ENCODE measurements at places on chromosomes 13 and 19. TPM values are rescaled to one million over a fixed set of nuclear protein-coding genes. Genes with fewer than 3 reads are reported as not detected.

- H3K27ac ChIP-seq = no peak overlapping the region
- no peaks in the 10 kb centered on the region for H3K27me3 ChIP-seq
- no peaks in the 10 kb centered on the region for H3K4me1 ChIP-seq
- no peaks in the 10 kb centered on the region for H3K36me3 ChIP-seq
These were observed 30.2 kb downstream of the CRTC1 start for GRCh38 chr19:18713550-18714117.

The SIGLEC5 gene
- not detected for total RNA-seq

- H3K4me3 ChIP-seq = no peak overlapping the region
- H3K36me3 ChIP-seq = no peaks in the 10 kb centered on the region
- no peak overlapping the region for H3K27ac ChIP-seq
- DNase-seq = no peak
- H3K4me1 ChIP-seq = no peaks in the 10 kb centered on the region
These were observed 329.5 kb downstream of the KCNRG start for GRCh38 chr13:50344717-50345116.

DNA sequence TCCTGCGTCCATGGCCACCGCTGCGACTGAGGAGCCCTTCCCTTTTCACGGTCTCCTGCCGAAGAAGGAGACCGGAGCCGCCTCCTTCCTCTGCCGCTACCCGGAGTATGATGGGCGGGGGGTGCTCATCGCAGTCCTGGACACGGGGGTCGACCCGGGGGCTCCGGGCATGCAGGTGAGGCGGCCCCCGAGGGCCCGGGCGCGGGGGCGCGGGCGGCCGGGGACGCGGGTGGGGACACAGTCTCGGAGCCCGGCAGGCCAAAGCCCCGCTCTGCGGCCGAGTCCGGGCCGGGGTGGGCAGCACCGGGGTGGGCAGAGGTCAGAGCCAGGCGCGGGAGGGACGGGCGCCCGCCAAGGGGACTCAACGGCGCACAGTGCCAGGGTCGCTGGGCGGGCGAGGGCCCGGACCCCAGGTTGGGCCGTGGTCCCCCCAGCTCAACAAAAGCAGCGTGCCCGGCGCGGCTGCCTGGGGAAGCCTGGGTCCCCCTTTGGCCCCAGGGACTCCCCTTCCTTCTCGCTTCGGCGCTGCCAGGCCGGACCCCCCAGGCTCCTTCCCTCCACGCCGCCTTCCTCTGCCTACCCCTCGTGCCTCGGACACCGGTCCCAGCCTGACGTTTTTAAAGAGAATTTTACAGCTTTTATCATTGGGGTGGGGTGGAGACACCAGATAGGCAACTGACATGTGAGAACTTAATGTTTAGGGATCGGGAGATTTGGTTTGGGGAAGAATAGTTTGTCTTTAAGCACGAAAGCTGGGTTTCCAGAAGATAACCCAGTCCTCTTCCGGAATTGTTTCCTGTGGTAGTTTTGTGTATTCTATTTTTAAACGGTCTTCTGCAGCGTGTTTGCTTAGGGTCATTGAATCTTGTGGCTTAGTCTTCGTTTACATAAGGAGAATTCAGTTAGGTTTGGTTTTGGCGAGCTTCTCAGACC, 509 bp downstream of the TPP2 start:
- peaks cover 35% of the 10 kb centered on the region for H3K4me1 ChIP-seq
- no peaks in the 10 kb centered on the region for H3K36me3 ChIP-seq
- H3K27ac ChIP-seq = peak overlapping the region; percentile 12
- no peak for DNase-seq
- peak overlapping the region; percentile 93 for H3K4me3 ChIP-seq
- no peaks in the 10 kb centered on the region for H3K27me3 ChIP-seq

DNA sequence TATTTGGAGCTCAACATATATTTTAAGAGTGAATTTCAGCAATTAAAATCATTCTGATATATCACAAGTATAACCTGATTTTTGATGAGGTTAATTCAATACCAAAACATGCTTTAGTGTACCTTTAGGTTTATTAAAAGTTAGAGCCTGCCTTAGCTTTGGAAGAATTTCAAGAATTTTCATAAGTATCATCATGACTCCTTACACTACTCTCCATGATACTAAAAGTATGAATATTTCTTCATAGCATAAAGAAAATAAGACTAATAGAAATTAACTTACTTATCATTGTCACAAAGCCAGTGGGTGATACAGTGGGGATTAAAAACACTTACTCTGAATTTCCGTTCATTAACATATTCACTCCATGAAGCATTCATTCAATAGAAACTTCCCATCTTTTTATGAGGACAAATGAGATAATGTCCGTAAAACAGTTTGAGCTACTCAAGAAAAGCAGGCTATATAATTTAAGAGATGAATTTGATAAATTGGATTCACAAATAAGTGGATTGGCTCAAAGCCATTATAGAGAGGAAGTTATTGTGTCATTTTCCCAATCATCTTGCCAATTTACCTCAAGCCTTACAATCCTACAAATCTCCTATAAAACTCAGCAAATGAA, 214.0 kb downstream of the PCDH9 start:
- no peaks in the 10 kb centered on the region for H3K36me3 ChIP-seq
- no peak overlapping the region for H3K27ac ChIP-seq
- no peak overlapping the region for H3K4me3 ChIP-seq
- no peak for DNase-seq
- H3K27me3 ChIP-seq = no peaks in the 10 kb centered on the region

DNA sequence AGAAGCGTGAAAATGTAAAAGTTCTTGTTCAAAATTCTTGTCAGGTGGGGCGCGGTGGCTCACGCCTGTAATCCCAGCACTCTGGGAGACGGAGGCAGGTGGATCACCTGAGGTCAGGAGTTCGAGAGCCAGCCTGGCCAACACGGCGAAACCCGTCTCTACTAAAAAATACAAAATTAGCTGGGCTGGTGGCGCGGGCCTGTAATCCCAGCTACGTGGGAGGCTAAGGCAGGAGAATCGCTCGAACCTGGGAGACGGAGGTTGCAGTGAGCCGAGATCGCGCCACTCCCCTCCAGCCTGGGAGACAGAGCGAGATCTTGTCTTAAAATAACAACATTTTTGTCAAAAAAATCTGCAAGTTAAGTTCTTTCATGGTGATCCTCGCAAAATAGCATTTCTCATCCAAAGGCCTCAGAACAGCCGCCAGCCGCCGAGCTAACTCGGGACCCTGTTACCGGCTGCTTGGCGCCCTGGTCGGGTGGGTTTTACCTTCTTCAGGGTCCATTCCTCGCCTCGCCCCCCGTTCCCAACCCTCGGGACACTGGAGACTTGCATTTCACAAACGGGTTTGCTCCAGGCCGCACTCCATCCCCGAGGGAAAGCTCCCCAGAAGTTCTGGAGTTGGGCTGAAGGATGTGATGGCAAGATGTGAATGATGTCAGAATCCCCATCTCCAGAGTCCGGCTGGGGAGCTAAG, 1.6 kb downstream of the LATS2 start:
- no peak for DNase-seq
- no peaks in the 10 kb centered on the region for H3K36me3 ChIP-seq
- H3K27me3 ChIP-seq = no peaks in the 10 kb centered on the region
- H3K4me3 ChIP-seq = peak overlapping the region; percentile 79

DNA sequence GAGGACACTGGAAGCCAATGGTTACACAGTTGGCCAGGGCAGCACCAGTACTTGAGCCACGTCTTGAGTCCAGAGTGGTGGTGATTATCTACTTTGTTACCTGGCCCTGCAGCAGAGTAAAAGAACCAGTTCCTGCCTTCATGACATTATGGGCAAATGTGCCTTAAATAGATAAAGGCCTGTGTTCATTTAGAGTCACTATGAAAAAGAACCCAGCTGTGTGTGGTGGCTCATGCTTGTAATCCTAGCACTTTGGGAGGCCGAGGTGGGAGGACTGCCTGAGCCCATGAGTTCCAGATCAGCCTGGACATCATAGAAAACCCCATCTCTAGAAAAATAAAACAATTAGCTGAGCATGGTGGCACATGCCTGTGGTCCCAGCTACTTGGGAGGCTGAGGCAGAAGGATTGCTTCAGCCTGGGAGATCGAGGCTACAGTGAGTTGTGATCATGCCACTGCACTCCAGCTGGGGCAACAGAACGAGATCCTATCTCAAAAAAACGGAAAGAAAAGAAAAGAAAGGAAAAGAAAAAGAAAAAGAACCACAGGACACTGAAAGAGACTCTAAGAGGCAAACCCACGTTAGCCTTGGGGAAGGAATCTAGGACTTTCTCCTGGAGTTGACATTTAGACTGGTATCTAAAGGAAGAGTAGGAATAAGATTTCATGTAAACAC, 3.4 kb upstream of the IRF2BP1 start:
- H3K36me3 ChIP-seq = no peaks in the 10 kb centered on the region
- H3K27me3 ChIP-seq = no peaks in the 10 kb centered on the region
- no peak overlapping the region for H3K4me3 ChIP-seq
- H3K4me1 ChIP-seq = peaks cover 8% of the 10 kb centered on the region
- no peak for DNase-seq

- H3K27me3 ChIP-seq = no peaks in the 10 kb centered on the region
- H3K4me1 ChIP-seq = no peaks in the 10 kb centered on the region
- no peak within 1 kb of the TSS for H3K4me3 ChIP-seq
These were observed at the start of the genes PEG3 and ZIM2 for GRCh38 chr19:56840451-56841192. PEG3 (minus strand) TSS chr19:56840726; CDS start chr19:56824655, 16,071 bp downstream. ZIM2 (minus strand) TSS chr19:56840726; CDS start chr19:56824277, 16,449 bp downstream.

DNA sequence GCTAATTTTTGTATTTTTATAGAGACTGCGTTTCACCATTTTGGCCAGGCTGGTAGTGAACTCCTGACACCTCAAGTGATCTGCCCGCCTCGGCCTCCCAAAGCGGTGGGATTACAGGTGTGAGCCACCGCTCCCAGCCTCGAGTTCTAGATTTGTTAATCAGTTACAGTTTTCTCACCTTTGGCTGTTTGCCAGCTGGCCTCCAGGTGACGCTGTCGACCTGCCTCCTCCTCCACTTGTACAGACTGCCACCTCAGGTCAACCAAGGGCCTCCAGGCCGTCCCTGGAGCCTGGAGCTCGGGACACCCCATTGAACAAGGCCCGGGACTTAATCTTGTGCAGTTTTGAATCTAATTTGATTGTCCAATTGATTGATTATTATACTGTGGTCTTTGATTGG, 45.5 kb downstream of the IER2 start:
- H3K4me1 ChIP-seq = peaks cover 8% of the 10 kb centered on the region
- peak; percentile 41 for DNase-seq
- no peak overlapping the region for H3K4me3 ChIP-seq

The ZNF610 gene
- total RNA-seq = 1.8 TPM

DNA sequence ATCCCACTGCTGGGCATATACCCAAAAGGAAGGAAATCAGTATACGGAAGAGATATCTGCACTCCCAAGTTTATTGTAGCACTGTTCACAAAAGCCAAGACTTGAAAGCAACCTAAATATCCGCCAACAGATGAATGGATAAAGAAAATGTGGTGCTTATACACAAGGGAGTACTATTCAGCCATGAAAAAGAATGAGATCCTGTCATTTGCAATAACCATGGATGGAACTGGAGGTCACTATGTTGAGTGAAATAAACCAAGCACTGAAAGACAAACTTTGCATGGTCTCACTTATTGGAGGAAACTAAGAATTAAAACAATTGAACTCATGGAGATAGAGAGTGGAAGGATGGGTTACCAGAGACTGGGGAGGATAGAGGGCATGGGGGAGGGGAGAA, 6.5 kb upstream of the SIGLEC14 start:
- H3K4me3 ChIP-seq = no peak overlapping the region
- no peak for DNase-seq
- no peak overlapping the region for H3K27ac ChIP-seq
- no peaks in the 10 kb centered on the region for H3K4me1 ChIP-seq
- H3K36me3 ChIP-seq = no peaks in the 10 kb centered on the region

The ZNF793 gene
- total RNA-seq = 7.2 TPM

- H3K4me1 ChIP-seq = no peaks in the 10 kb centered on the region
- H3K36me3 ChIP-seq = no peaks in the 10 kb centered on the region
- DNase-seq = no peak
- H3K4me3 ChIP-seq = no peak overlapping the region
These were observed 118.8 kb downstream of the EFNB2 start for GRCh38 chr13:106416645-106417044.

DNA sequence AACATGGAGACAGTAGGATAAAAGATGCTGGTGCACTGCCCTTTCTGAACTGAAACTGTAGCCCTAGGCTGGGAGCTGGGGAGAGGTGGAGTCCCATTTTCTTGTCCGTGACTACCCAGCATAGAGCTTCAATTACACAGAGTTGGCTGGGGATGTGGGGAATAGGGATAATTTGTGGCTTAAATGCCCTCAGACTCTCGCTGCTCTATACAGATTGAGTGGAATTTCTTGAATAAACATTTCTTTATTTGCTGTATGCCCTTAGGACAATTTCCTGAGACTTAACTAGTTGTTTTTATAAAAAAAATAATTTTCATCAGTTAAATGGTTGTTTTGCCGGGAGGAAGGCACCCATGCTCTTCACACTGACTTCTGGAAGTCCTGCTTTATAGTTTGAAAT, 7.2 kb downstream of the IGFL2 start:
- no peaks in the 10 kb centered on the region for H3K36me3 ChIP-seq
- no peak overlapping the region for H3K4me3 ChIP-seq
- no peaks in the 10 kb centered on the region for H3K4me1 ChIP-seq
- H3K27me3 ChIP-seq = no peaks in the 10 kb centered on the region
- DNase-seq = no peak

DNA sequence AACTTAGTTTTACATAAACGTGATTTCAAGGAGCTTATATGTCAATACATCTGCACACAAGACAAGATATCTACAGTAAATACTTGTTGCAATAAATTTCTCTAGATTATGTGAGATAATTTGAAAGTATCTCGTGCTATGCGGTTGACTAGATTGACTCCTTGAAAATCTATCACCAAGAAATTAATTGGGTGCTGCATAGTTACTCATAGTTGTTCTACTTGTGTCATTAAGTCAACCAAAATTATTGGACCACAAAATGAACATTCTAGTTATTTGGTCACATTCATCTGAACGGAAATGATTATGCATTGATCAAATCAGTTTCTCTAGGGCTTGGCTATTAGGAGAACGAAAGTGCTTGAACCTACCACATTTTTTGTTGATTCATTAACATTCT, 2291.5 kb downstream of the PCDH9 start:
- H3K4me1 ChIP-seq = no peaks in the 10 kb centered on the region
- H3K36me3 ChIP-seq = no peaks in the 10 kb centered on the region
- no peak overlapping the region for H3K4me3 ChIP-seq
- no peak overlapping the region for H3K27ac ChIP-seq

- no peaks in the 10 kb centered on the region for H3K4me1 ChIP-seq
- H3K36me3 ChIP-seq = no peaks in the 10 kb centered on the region
- H3K4me3 ChIP-seq = no peak overlapping the region
- no peak overlapping the region for H3K27ac ChIP-seq
- no peak for DNase-seq
These were observed 648.0 kb downstream of the DACH1 start for GRCh38 chr13:71218960-71219359.

DNA sequence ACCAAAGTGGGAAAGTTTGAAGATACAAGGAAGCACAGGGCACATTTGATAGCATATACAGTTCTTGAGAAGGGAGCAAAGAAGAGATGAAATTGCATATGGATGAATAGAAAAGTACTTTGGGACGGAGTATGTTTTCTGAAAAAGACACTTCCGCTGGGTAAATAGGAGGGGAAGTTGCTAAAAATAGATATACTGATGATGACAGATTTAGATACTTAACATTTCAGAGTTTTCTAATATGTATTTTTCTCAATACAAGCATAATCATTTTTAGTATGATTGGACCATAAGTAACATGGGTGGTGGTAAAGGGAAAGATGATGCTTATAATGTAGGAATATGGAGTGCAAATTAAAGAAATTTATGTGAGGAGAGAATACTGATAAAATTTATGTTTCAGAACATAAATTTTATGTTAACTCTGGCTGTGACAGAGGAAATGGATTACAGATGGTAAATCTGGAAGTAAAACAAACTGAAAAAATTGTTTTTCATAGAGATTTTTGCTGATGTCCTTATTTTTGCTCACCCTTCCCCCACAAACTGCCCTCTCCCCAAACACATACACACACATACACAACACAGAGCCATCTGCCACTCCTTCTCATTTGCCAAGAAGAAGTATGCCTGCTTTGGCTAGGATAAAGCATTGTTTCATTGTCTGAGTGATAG, 583.9 kb upstream of the MIR17HG start:
- H3K4me1 ChIP-seq = no peaks in the 10 kb centered on the region
- no peaks in the 10 kb centered on the region for H3K36me3 ChIP-seq
- no peak overlapping the region for H3K4me3 ChIP-seq
- H3K27me3 ChIP-seq = no peaks in the 10 kb centered on the region
- no peak overlapping the region for H3K27ac ChIP-seq
